ENCODE measurements at places on chromosomes 4 and X. TPM values are rescaled to one million over a fixed set of nuclear protein-coding genes. Genes with fewer than 3 reads are reported as not detected.

DNA sequence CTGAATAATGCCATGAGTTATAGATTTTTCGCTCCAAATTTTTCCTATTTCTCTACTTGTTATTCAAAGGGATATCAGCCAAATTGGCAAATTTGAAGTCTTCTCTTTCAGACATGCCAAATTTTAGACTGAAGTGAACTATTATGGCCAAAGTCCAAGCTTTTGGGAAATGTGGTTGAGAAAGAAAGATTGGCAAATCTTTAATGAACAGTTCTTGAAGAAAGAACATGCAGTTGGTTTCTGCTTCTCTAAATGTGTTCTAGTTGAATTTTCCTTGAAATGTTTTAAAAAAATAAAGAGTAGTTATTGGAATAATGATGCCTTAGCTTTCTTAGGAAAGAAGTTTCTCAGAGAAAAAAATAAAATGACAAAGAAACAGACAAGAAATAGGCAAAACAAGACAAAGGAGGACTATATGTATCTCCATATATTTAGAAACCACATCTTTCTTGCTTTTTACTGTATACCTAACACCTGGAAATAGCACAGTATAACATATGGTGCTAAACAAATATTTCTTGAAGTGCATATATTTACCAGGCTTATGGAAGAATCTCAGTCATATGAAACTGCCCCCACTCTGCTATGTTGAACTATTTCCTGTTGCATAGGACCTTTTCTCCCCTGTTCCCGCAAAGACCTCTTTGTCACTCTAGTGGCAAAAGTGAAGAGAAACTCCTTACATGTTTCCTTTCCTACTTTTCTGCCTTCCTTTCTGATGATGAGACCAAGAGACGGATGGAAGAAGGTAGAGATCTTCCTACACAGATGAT is 250.0 kb downstream of the ARHGAP24 start:
- H3K27ac ChIP-seq, result no peak overlapping the region
- H3K27me3 ChIP-seq, result no peaks in the 10 kb centered on the region
- no peaks in the 10 kb centered on the region for H3K4me1 ChIP-seq

- H3K36me3 ChIP-seq, result peaks cover 12% of the 10 kb centered on the region
- peak overlapping the region; percentile 50 for H3K27ac ChIP-seq
- H3K4me1 ChIP-seq, result peaks cover 10% of the 10 kb centered on the region
- H3K27me3 ChIP-seq, result peaks cover 7% of the 10 kb centered on the region
- no peak overlapping the region for H3K4me3 ChIP-seq
Measured at GRCh38 chrX:71292669-71293365, 8.7 kb upstream of the ITGB1BP2 start.

DNA sequence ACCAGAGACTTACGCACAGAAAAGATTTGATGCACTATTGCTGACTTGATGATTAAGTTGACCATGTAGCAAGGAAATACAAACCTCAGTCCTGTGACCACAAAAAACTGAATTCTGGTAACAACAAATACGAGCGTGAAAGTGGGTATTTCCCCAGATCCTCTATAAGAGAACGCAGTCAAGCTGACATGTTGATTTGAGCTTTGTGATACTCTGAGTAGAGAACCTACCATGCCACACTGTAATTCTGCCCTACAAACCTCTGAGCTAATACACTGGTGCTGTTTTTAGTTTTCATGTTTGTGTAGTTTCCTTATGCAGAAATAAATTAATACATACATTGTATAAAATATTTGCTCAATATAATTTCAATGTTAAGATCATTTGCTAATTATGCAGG is 565.6 kb upstream of the EPHA5 start:
- H3K27ac ChIP-seq, result no peak overlapping the region
- no peaks in the 10 kb centered on the region for H3K36me3 ChIP-seq
- no peak overlapping the region for H3K4me3 ChIP-seq
- DNase-seq, result no peak
- no peaks in the 10 kb centered on the region for H3K27me3 ChIP-seq

DNA sequence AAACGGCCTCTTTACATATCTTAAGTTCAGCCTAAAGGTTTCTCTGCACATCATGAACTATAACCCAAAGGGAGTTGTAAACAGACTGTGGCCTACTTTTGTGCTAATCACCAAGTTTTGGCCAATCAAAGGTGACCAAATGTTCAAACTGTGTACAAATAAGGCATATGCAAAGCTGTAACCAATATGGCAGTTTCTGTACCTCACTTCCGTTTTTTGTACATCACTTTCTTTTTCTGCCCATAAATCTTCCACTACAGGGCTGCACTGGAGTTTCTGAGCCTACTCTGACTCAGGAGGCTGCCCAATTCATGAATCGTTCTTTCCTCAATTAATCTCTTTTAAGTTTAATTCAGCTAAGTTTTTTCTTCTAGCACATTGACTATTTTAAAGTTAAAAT is 318.7 kb downstream of the SLC7A11 start:
- H3K4me1 ChIP-seq, result no peaks in the 10 kb centered on the region
- H3K27ac ChIP-seq, result no peak overlapping the region
- H3K4me3 ChIP-seq, result no peak overlapping the region
- no peak for DNase-seq

DNA sequence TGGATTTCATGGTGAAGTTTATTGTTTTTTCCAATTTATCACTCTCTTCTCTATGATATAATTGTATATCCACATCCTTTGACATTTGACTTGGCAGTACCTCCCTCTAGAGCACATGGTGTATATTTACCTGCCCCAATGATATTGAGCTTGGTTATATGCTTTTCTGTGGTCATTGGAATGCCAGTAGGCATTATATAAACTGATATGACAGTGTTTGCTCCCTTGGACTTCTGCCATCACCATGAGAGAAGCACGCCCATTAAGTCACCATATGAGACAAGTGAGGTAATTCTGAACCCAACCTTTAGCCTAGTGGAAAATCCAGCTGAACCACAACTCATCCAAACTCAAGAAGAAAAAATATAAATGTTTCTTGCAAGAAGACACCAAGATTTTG is 2761.5 kb downstream of the ARAP2 start:
- H3K4me1 ChIP-seq, result no peaks in the 10 kb centered on the region
- no peak overlapping the region for H3K27ac ChIP-seq

DNA sequence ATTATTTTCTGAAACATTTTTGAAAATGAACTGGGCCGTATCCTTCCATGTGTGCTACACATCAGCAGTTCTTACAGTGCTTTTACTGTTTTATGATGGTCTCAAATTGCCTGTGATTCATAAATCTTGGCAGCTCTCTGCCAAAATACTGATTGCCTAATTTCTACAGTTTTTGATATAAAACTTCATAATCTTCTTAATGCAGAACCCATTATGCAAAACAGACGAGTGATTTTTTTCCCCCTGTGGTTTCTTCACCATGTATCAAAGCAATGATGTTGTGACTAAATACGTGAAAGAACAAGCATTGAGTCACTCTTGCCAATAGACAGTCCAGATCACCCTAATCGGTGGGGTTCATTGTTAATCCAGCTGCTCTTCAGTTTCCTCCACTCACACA is 156.4 kb upstream of the WDR1 start:
- H3K4me1 ChIP-seq, result no peaks in the 10 kb centered on the region
- peaks cover 7% of the 10 kb centered on the region for H3K27me3 ChIP-seq
- H3K4me3 ChIP-seq, result no peak overlapping the region
- no peak for DNase-seq
- no peak overlapping the region for H3K27ac ChIP-seq
- H3K36me3 ChIP-seq, result no peaks in the 10 kb centered on the region

DNA sequence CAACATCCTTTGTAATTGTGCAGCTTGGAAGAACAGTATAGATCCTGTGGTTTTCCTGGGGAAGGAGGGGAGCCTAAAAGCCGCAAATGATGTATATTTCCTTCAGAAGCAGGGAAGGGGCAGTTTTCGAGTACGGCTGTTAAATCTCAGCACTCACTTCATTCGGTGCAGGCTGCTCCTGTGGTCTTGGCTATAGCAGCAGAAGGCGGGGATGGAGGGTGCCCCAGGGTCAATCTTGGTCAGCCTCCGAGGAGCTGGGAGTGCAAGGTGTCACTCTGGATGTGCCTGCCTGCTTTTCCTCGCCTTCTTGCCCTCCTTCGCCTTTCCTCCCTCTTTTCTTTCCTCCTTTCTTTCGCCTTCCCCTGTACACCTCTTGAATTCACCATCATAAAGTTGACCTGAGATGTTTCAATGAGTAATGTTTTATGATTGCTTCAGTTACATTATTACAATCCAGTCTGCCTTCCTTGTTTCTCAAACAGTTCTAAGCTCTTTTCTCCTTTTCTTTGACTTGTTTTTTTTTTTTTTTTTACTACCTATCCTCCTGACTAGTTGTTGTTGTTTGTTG is 101.6 kb downstream of the RELL1 start:
- H3K27me3 ChIP-seq, result peaks cover 31% of the 10 kb centered on the region
- DNase-seq, result no peak
- H3K36me3 ChIP-seq, result peaks cover 10% of the 10 kb centered on the region
- no peak overlapping the region for H3K4me3 ChIP-seq

GRCh38 chr4:173013232-173013930 is 155.2 kb upstream of the GALNT7 start:
- peaks cover 9% of the 10 kb centered on the region for H3K4me1 ChIP-seq
- no peak overlapping the region for H3K4me3 ChIP-seq
- no peak overlapping the region for H3K27ac ChIP-seq

GRCh38 chr4:124414276-124415040 is 298.1 kb downstream of the ANKRD50 start:
- no peaks in the 10 kb centered on the region for H3K27me3 ChIP-seq
- no peak overlapping the region for H3K4me3 ChIP-seq
- no peaks in the 10 kb centered on the region for H3K4me1 ChIP-seq
- no peaks in the 10 kb centered on the region for H3K36me3 ChIP-seq

DNA sequence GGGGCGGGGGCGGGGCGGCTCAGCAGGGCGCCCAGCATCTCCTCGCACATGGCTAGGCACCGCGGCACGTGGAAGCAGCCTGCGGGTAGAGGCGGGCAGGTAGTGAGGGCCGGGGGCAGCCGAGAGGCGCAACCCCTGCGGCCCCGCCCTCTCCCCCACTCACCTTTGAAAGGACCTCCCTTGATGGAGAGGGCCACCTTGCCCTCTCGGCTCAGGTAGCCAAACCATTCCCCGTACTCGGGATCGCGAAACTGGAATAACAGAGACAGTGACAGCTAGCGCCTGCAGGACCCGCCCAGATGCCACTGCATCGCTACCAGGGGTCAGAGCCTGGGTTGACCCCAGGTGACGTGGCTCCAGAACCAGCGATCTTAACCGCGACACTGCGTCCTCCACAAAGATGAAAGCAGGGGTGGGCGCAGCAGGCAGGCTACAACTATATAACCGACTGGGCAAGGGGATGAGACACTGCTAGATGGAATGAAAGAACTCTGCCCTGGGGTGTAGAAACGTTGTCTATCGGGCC is 552 bp upstream of the NAA10 start:
- H3K27ac ChIP-seq, result no peak overlapping the region
- DNase-seq, result no peak
- H3K27me3 ChIP-seq, result peaks cover 13% of the 10 kb centered on the region
- H3K4me1 ChIP-seq, result peaks cover 36% of the 10 kb centered on the region

DNA sequence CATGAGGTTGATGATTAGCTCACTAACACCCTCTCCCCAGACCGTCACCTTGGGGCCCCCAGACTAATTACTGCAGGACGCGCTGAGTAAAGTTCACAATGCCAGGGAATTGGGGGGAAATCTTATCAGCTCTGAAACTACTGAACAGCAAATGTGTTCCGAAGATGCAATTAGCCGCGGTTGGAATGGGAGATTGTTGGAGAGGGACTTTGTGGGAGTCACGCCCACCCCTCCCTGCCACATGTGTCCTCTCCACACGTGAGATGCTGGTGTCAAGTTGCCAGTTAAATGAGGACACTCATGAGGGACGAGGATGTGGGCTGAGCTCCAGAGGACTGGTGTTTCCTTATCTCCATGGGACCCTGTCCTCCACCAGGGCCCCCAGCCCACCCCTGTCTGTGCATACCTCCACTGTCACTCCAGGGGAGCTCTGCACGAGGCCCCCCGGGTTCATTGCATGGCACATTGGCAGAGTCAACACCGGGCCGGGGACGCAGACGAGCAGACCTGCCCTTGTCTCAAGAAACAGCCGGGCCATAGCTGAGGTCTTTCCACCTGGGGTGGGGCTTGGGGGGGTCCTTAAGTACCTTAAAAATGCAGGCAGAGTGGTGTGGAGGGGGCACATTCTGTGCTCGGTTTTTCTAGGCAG is 175.4 kb upstream of the PSAPL1 start:
- H3K4me3 ChIP-seq, result no peak overlapping the region
- no peak overlapping the region for H3K27ac ChIP-seq
- DNase-seq, result no peak
- H3K36me3 ChIP-seq, result no peaks in the 10 kb centered on the region

DNA sequence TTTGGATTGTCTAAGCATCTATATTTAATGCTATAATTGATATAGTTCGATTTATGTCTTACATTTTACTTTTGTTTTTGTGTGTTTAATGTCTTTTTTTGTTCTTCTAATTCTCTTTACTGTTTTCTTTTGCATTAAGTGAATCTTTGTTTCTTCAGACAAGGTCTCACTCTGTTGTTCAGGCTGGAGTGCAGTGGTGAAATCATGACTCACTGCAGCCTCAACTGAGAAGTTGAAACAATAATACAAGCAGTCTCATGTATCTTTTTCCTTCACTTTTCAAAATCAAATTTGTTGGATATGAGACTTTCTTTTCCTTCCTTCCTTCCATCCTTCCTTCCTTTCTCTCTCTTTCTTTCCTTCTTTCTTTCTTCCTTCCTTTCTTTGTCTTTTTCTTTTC is 1401.6 kb downstream of the ADGRL3 start:
- no peak overlapping the region for H3K4me3 ChIP-seq
- no peaks in the 10 kb centered on the region for H3K4me1 ChIP-seq
- H3K36me3 ChIP-seq, result no peaks in the 10 kb centered on the region
- no peaks in the 10 kb centered on the region for H3K27me3 ChIP-seq

DNA sequence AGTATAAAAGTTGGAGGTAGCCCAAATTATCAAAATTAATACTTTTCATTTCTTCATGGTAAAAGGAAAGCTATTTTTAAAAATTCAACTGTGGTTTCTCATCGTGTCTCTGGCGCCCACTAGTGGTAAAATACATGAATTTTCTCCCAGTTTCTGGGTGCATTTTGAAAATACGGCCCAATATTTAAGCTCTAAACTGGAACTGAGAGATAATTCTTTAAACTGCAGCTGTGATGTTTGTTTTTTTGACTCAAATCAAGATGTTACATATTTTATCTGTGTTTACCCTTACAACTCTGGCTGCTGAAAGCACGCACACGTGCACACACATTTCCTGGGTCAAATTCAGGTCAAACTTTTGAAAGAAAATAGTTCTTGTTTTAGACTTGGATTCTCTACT is 123.9 kb upstream of the ACSL4 start:
- no peak overlapping the region for H3K4me3 ChIP-seq
- H3K27me3 ChIP-seq, result peaks cover 12% of the 10 kb centered on the region
- H3K36me3 ChIP-seq, result no peaks in the 10 kb centered on the region
- H3K27ac ChIP-seq, result no peak overlapping the region
- no peak for DNase-seq

- no peaks in the 10 kb centered on the region for H3K27me3 ChIP-seq
- H3K27ac ChIP-seq, result no peak overlapping the region
- H3K4me3 ChIP-seq, result no peak overlapping the region
- no peaks in the 10 kb centered on the region for H3K36me3 ChIP-seq
Measured at GRCh38 chr4:35695003-35695402, 549.3 kb downstream of the ARAP2 start.

Gene KCND1
- total RNA-seq, result 8.3 TPM

Gene MAB21L2
- not detected for total RNA-seq

Gene UBQLN2
- 36.8 TPM for total RNA-seq
